ENCODE measurements at places on chromosomes 11 and 22. TPM values are rescaled to one million over a fixed set of nuclear protein-coding genes. Genes with fewer than 3 reads are reported as not detected.

Gene TRPC6
- polyA plus RNA-seq, result 0.08 TPM

- no peak for DNase-seq
Observed at GRCh38 chr11:120025606-120026335, 112.1 kb downstream of the TRIM29 start.

Gene GLYATL2
- polyA plus RNA-seq, result not detected

Gene FAM180B
- polyA plus RNA-seq, result 0.04 TPM

GRCh38 chr11:28730336-28730735 lies 622.1 kb downstream of the METTL15 start:
- no peak for DNase-seq

Gene GTSE1
- 0.18 TPM for polyA plus RNA-seq

- DNase-seq, result no peak
Observed at GRCh38 chr11:9139628-9140357, 48.4 kb upstream of the SCUBE2 start.

- DNase-seq, result no peak
Observed at GRCh38 chr11:15179167-15179566, 64.4 kb downstream of the INSC start.

GRCh38 chr22:31814942-31815341 lies 61.1 kb downstream of the DEPDC5 start:
- DNase-seq, result no peak

Gene TMEM151A
- 0.05 TPM for polyA plus RNA-seq

Gene MRGPRX4
- polyA plus RNA-seq, result not detected

DNA sequence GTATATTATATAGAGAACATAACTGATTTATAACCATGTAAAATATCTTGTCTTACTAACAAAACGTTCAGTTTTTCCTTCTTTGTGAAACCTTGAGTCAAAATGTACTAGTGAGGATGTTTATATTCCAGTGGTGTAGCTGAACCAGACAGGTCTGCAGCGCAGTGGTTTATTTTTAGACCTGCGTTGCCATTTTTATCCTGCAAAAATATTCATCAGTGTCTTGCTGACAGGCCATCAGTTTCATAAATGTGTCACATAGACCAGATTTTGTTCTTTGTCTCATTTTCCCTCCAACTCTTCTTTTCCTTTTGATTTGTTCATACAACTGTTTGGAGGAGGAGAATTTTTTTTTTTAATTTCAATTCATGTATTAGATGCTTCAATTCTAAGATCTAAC lies 43.1 kb downstream of the HSD17B12 start:
- no peak for DNase-seq

Gene VWCE
- 0.23 TPM for polyA plus RNA-seq

Gene PKP3
- 0.10 TPM for polyA plus RNA-seq

Gene MRGPRE
- polyA plus RNA-seq, result not detected

DNA sequence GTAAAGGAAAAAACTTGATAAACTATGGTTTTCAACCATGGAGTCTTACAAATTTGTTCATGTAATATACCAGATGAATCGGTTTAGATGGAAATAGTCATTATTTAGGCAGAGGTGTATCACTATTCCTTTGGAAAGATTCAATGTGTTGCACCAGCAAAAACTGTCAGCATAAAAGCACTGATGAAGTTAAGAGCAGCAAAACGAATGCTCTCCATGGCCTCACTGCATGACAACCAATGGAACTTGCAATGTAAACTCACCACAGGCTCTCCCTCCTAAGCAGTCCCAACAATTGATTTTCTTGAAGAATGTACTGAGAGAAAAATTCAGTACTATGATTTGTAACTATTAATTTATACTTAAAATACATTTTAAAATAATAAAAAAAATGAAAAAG lies 139.9 kb downstream of the FCHSD2 start:
- DNase-seq, result no peak

DNA sequence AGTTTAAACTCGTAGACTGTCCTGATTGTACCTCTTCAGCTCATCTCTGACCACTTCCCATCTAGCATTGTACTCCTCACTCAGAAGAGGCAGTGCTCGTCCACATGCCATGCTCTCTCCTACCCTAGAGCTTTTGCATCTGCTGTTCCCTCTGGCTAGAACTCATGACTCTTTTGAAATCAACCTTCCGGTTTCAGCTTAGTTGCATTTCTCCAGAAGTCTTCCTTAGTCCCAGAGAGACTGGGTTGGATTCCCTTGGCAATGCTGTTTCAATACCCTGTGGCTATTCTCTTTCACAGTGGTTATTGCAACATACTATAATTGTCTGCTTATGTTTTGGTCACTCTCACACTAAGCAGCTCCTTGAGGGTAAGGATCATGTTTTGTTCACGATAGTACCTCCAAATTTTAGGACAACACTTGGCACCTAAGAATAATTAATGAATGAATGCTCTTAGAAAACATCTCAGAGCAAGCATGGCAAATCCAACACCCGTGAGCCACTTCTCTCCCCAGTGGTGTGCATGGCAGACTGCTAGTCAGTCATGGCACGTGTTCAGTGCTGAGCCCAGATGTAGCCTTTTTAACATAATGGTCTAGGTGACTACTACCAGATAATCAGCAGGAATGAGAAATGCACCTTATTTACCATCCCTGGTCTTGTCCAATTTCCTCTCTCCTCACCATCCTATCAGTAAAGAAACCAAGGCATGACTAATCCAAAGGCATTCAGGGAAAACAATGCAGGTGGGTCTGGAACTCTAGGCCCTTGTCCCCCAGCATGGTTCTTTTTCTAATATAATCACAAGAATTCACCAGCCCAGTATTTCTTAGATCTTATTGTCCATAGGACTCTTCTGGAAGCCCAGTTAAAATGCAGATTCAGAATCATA lies 14.5 kb downstream of the SEPTIN3 start:
- DNase-seq, result no peak

Gene ASPHD2
- 0.07 TPM for polyA plus RNA-seq

Gene GDPD5
- 6.4 TPM for polyA plus RNA-seq

Gene SLC5A4
- polyA plus RNA-seq, result not detected

DNA sequence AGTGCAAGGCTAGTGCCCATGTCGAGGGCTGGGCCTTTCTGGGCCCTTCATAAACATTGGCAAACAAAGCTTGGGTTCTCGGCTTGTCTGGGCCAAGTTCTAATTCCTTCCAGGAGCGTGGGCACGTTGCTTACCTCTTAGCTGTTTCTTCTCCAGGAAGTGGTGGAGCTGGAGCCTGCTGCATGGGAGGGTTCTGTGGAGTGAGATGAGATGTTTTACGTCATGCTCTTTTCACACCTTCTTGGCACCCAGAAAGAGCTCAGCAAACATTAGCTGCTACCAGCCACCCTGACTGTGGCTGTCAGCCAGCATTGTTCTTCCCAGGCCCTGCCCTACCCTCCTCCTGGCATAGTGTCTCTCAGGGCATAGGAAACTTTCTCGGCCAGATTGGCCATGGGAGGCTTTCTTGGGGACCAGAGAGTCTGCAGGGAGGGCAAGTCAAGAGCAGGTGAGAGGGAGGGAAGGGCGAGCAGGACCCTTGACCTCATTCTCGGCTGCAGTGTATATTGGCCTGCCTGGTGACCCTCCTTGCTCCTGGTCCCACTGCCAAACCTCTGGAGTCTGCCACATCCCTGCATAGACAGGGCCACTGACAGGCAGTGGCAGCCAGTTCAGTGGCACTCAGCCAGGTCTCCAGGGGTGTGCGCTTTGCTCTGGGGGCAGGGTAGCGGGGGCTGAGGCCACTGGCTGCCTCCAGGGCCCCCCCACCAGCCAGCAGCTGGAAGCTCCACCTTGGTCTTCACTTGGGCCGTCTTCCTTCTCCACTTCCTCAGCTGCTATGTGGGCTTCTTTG lies 98.8 kb downstream of the BCR start:
- no peak for DNase-seq

DNA sequence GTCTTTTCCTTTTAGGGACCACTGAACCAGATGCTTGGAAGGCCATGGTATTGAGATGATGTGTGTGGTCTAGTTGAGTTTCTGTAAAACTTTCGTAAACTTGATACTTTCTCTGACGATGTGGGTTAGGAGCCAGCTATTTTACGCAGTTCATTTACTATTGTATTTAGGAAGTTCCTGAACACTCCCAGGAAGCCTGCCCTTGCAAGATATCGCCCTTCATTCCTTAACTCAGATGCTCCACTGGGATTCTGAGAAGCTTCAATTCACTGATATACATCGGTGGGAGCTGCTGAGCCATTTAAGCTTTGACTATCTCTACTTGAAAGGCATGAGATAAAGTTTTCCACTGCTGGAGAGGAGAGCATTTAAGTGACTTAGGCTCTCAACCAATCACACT lies 121.3 kb downstream of the CSNK2A3 start:
- no peak for DNase-seq

GRCh38 chr11:105110688-105111030 lies 28.9 kb downstream of the CARD18 start:
- DNase-seq, result no peak

Data from psoas muscle (tissue), 8 donors.